ENCODE measurements at places on chromosomes 4 and X.
A peak's percentile ranks its signal among the peaks of the same experiment; 100 is the strongest.

GRCh38 chrX:75989806-75990590, 182.9 kb upstream of the PBDC1 start:
- DNase-seq: no peak

DNA sequence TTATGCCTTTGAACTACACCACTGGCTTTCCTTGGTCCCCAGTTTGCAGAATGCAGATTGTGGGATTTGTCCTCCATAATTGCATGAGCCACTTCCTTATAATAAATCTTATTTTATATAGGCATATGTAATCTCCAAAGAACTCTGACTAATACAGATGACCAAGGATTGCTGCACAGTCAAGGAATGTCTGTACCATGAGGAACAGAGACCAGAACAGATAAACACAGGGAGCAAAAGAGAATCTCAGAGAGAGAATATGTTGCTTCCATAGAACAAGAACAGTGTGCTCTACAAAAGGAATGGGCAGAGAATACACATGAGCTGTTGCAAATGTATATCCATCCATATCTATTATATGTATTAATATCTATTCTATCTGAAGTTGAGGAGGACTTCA, 111.1 kb downstream of the ADRA2C start:
- DNase-seq: no peak

- DNase-seq: no peak
These were observed 29.0 kb downstream of the TRMT44 start for GRCh38 chr4:8469550-8469949.

DNA sequence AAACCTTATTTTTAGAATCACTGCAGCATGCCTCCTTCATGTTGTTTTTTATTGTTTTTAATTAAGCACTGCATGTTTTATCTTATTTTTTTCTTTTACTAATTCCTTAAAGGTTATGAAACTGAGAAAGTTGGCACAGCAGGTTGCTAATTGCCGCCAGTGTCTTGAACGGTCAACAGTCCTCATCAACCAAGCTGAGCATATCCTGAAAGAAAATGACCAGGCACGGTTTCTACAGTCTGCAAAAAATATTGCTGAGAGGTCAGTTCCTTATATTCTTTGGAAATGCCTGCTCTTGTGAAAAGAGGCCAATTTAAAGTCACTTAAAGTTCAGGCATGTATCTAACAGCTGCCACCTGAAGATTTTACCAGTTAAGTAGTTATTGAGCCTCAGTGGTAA, 76.8 kb downstream of the TEX13B start:
- DNase-seq: no peak

DNA sequence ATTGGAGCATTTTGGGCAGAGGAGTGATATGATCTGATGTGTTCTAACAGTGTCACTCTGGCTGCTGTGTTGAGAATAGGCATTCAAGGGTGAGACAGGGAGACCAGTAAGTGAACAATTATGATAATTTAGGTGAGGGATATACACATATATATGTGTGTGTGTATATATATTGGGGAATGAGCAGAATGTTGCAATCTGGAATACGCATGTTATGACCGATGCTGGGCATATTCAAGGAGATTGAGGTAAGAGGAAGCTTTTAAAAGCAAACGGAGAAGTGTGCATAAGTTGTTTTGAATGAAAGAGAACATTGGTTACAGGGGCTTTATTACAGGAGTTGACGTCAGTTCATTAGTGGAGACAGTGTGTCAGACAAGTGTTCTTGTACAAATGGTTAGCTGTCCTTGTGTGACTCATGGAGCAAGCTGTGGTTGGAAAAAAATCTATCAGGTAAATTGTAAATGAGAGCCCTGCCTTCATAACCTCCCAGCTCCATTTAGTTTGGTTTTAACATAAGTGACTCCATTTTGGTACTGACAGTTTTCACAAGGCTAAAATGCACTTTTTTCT, 442.5 kb upstream of the LCORL start:
- DNase-seq: no peak

GRCh38 chr4:13872155-13872554, 244.6 kb upstream of the BOD1L1 start:
- no peak for DNase-seq

DNA sequence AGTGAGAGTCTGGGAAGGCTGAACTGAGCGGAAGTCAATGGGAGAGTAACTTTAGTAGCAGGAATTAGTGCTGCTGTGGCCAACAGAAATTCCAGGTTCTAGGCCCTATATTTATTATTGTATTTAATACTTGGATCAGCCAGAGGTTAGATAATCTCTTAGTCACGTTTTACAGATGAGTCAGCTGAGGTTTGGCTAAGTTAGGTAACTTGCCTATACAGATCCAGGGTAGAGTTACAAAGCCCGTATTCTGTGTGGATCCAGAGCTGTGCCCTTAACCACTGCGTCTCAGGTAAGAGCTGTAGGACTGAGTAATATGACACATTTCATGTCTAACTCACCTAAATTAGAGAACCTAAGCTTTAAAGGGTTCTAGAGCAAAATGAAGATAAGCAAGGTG, 20.5 kb downstream of the PSMD10 start:
- DNase-seq: no peak

GRCh38 chr4:38567457-38567856, 96.5 kb upstream of the KLF3 start:
- no peak for DNase-seq

DNA sequence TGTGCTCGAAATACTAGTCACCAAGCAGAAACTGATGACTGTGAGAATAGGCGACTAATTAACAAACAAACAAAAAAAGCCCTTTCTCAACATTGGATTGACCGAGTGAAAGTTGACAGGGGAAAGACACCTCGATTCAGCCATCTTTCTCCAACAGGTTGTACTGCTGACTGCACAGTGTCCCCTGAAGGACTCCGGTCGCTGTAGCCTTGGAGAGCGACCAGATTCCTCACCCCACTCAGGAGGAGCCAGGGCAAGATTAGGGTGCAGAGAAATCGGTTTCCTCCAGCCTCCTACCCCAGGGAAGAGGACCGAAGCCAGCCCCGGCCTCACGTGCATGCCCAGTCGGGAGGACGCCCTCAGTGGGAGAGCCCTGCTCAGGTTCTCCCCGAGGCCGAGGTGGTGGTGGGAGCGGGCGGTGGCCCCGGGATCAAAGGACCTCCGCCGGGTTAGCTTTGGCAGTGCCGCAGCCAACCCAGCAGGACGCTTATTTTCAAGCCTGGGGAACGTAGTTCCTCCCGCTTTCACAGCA, 1.1 kb upstream of the RAP1GDS1 start:
- DNase-seq: peak; percentile 84

GRCh38 chr4:151541389-151542071, 132.6 kb downstream of the FHIP1A start:
- DNase-seq: no peak
